ENCODE measurements at places on chromosomes 1 and 21.
A peak's percentile ranks its signal among the peaks of the same experiment; 100 is the strongest.

DNA sequence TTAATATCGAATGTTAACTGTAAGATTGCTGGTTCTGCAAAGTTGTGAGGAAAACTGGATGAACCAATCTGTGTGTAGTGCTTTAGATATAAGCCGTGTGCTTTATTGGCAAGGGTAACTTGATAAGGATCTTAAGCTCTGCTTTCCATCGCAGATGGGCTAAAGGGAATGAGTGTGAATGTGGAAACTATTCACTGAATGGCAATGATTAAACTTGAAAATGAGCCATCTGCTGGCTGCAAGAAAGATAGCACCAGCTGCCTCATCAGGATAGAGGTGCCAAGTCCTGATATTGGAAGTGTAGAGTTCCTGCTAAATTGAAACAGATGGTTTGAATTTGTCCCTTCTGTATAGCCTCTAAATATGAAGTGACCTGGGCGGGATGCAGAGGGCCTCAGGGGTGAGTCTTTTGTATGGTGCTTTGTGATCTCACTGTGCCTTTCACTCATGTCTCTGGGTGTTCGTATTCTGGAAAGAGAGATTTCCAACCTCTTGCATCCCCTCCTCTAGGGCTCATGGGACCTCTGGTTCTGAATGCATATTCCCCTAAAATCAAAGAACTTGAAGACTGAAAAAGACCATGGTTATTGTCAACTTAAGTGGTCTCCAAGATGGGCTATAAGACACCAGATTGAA, 9.2 kb downstream of the FCRL3 start:
- DNase-seq: peak; percentile 62

- DNase-seq: no peak
Observed at GRCh38 chr1:54811066-54811465, 9.9 kb upstream of the TTC22 start.

DNA sequence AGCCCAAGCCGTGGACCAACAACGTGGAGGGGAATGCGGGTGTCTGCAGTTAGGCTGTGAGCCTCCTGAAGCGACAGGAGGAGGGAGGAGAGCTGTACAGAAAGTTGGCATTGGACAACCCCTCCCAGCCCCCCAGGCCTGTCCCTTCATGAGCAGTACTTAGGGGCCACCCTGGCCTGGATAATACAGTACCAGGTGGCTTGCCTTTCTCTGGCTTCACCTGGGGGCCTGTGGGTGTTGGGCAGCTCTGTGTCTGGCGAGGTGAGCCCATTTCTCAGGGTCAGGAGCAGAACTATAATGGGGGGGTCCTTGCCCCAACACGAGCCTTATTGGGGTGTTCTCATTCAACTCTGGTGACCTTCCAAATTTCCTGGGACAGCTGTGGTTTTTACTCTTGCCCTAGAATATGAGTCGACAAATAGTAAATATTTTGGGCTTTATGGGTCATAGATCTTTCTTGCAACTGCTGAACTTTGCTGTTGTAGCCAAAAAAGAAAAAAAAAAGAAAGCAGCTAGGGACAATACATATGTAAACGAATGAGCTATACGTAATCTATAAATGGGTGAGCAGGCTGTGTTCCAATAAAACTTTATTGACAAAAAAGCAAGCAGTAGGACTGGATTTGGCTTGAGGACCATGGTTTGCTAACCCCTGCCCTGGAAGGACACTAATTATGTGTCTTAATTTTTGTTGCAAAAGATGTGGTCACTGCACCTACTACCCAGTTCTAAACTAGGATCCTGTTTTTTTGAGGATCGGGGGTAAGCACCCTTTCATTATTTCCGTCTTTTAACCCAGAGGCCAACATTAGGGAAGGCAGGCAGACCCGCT, 11.4 kb downstream of the COQ8A start:
- peak; percentile 39 for DNase-seq

- DNase-seq: no peak
Observed at GRCh38 chr1:5742801-5743200, 249.4 kb downstream of the NPHP4 start.

DNA sequence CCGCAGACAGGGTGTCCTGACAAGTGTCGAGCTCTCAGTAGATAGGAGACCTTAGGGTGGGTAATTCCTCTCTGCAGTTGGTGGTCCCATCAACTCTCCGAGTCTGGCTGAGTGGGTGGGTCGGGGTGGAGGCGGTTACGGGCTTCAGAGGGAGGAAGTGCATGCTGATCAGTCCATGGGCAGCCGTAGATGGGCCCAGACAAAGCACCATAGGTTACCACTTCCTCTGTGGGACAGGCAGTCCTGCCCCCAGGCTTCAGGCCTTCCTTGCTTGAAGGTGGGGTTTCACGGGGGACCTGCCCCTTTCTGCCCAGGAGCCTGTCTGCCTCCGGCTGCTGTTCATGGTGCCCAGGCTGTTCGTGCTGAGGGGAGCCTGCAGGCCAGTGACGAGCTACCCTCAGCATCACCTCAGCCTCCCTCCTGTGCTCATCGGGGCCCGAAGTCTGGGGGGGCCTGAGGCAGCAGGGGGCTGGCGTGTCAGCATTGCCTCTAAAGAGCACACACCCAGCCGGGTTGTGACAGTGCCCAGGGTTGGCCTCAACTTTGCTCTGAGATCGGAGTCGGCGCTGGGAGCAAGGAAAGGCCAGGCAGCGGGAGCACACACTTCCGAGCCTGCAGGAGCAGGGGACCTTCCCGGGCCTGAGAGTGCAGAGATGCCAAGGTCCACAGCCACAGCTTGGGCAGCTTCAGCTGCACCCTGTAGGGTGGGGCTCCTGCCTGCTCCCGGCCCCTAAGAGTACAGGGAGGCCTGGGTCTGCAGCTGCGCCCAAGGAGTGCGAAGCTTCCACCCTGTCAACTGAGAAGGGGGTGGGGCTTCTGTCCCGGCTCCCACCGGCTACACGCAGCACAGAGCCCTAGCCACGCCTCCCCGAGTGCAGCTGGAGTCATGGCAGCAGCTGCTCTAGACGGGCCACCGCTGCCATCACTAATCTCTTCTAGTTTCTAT, 225.4 kb upstream of the NRIP1 start:
- no peak for DNase-seq
